H9 (cell line): ENCODE measurements at places on chromosomes 11 and 22. TPM values are rescaled to one million over a fixed set of nuclear protein-coding genes. Genes with fewer than 3 reads are reported as not detected.

The LUZP2 gene
- total RNA-seq = 25.4 and 25.7 TPM in 2 replicates

DNA sequence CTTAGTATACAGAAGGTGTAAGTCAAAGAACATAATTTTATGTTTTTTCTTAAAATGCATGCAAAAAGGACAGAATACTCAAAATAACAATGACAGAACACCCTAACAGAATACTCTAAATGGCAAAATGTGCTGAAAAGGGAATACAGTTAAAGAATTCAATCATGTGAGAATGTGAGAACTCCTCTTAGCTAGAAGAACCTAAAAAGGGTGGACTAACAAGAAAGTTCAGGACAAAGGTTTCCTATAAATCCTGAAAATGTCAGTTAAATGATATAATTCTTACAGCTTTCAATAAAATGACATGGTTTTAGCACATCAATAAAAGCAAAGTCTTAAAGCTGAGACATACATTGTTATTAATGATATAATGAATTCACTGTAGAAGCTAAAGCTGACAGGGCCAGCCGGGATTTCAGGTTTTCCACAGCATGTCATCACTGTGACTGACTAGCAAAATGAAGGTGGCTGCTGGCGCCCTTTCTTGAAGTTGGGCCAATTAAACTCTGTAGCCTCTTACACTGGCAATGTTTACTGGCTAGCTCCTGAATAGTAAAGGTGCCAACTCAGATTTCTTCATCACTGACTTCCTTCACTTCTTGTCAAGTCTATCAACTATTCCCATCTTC is 244.4 kb downstream of the TTC28 start:
- no peak for DNase-seq

The MUC2 gene
- total RNA-seq = not detected in 2 replicates

DNA sequence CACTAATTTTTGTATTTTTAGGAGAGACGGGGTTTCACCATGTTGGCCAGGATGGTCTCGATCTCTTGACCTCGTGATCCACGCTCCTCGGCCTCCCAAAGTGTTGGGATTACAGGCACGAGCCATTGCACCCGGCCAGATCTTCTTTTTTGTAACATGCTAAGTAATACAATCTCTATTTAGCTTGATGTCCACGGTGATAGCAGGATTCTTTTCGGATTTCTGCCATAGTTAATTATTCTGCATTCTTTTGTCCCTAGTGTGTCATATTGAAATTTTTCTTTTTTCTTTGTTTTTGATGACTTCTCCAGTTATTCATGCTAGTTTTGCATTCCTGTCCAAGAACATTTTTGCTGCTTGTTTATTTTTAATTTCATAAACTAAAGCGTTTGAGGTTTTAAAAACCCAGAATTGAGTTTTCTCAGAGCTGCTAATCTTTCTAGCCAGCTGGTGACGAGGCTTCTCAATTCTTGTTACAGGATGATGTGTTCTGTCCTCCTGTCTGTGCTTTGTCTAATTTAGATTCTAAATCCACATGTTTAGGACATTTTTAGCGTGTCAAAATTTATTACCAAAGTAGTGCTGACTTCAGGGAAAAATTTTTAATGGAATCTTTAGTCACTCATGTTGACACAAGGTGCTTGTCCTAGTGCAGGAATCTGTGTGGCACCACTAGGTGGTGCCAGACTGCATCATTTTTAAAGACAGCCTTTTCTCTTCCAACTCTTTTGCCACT is 21.8 kb downstream of the NF2 start:
- no peak for DNase-seq

DNA sequence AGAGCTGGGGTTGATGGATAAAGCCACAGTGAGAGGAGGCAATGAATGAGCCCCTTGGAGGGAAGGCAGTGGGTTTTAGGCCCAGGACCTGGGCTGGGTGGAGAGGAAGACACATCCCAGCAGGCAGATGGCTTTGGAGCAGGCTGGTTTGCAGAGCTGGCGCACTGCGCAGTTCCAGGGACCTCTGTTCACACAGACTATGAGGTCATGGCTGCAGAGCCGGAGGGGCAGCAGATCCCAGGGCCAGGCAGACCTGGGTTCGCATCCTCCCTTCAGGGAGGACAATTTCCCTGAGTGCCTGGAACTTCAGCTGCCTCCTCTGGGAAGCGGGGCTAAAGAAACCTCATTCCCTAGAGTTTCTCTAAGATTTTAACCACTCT is 28.2 kb upstream of the DGKZ start:
- DNase-seq = no peak
